ENCODE measurements at places on chromosomes 12 and 14. TPM values are rescaled to one million over a fixed set of nuclear protein-coding genes. Genes with fewer than 3 reads are reported as not detected.

ANKS1B gene
- 23.4 TPM for total RNA-seq

AKAP3 gene
- 0.69 TPM for total RNA-seq

GRCh38 chr14:96275177-96276112 lies 19.4 kb downstream of the BDKRB1 start:
- DNase-seq: peak; percentile 89
- H3K4me3 ChIP-seq: no peak overlapping the region
- no peaks in the 10 kb centered on the region for H3K36me3 ChIP-seq
- H3K27me3 ChIP-seq: no peaks in the 10 kb centered on the region
- no peak overlapping the region for H3K27ac ChIP-seq

- no peak overlapping the region for H3K4me3 ChIP-seq
- no peaks in the 10 kb centered on the region for H3K4me1 ChIP-seq
- no peaks in the 10 kb centered on the region for H3K27me3 ChIP-seq
- no peaks in the 10 kb centered on the region for H3K36me3 ChIP-seq
Measured at GRCh38 chr14:77224212-77224611, 42.6 kb downstream of the TMEM63C start.

STYK1 gene
- not detected for total RNA-seq
